Left ventricle myocardium superior (tissue), 1 donor: ENCODE measurements at places on chromosomes 12 and 14.

GRCh38 chr12:614411-614970, 48.8 kb downstream of the NINJ2 start:
- DNase-seq, result peak; percentile 56

GRCh38 chr14:76056128-76056527, 70.6 kb downstream of the IFT43 start:
- no peak for DNase-seq

DNA sequence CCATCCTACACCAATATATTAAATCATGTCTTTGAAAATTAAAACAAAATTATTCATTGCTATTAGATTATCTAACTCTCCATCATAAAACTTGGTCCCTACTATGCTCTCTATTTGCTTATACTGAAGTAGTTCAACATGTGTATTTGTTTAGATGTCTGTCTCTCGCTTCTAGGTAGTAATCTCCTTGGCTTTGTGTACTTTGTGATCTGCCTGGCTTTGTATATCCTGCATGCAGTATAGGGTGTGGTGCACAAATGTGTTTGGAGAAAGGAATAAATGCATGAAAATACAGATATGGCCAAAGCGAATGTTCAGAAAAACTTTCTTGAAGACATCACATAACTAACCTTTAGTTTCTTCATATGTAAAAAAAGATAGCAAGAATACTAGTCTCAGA, 246.6 kb upstream of the LRFN5 start:
- no peak for DNase-seq

DNA sequence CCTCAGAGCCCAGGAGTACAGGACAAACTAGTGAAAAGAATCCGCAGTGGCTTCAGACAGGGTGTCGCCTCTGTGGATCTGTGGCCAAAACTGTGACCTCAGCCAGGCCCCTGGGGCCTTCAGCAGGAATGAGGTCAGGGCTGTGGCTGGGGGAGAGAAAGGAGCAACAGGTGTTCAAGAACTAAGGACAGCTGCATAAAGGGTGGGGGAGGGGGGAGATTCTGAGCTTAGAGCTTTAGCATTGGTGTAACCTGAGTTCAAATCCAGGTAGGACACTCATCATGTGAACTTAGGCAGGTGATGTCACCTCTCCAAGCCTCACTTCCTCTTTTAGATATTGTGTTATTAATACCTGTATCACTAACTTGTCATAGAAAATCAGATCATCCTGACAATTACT, 40.9 kb upstream of the CORO1C start:
- peak; percentile 53 for DNase-seq

- no peak for DNase-seq
Observed at GRCh38 chr12:25041006-25041741, 92.3 kb upstream of the BCAT1 start.

GRCh38 chr12:78952552-78952929, 88.0 kb downstream of the SYT1 start:
- DNase-seq, result no peak

- no peak for DNase-seq
Observed at GRCh38 chr12:13167226-13167625, 29.3 kb upstream of the EMP1 start.

DNA sequence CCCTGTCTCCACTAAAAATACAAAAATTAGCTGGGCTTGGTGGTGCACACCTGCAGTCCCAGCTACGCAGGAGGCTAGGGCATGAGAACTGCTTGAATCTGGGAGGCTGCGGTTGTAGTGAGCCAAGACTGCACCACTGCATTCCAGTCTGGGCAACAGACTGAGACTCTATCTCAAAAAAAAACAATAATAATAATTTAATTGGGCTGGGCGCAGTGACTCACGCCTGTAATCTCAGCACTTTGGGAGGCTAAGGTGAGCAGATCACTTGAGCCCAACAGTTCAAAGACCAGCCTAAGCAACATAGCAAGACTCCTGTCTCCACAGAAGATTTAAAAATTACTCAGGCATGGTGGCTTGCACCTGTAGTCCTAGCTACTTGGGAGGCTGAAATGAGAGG, 26.7 kb downstream of the CBX5 start:
- no peak for DNase-seq

DNA sequence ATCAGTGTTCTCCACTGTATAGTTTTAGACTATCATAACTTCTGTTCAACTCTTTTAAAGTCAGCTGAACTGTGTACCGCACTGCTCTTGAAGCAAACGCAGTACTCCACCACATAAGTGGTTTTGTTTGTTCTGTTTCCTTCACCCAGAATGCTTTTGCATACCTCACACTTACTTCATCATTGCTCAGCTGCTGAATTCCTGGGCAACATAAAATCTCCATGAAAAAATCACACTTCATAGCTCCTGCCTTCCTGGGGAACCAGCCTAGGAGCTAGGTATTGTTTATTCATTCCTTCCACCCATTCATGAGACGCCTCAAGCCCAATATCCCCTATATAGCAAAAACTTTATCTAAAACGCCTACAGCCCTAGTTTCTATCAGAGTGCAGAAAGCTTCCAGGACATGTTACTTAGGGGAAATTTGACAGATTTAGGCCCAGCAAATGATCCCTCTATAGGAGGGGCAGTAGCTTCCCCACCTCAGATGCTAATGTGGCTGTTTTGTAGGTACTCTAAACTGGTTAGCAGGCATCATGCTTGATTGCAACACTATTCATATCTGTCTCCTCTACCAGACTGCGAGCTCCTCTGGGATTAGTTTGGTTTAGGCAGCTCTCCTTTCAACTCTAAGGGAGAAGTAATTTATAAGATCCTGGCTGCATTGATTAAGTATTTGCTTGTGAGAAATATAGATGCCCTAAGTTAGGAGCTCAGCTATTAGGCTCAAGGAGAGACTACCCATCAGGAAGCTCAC, 44.5 kb downstream of the LRRC9 start:
- no peak for DNase-seq

DNA sequence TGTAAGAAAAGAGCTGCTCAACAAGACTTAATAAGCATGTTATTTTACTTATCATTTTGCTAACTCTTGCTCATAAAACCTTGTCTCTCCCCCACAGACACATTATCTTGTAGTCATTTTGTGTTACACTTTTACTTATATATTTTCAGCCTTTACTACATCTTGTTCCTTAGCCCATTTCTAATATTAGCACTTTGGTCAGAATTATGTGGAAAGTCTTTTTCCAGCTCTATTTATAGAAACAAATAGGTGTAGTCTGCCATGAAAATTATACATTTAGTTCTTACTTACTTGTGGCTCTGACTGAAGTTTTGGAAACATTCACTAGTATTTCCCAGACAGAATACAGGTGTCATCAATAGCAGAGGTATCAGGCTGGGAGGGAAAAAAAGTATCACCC, 76.1 kb downstream of the TMEM116 start:
- DNase-seq, result no peak

- no peak for DNase-seq
Observed at GRCh38 chr12:123238961-123239360, 5.7 kb downstream of the MTRFR start.

- DNase-seq, result no peak
Observed at GRCh38 chr14:39090548-39091111, 12.4 kb downstream of the SEC23A start.

- no peak for DNase-seq
Observed at GRCh38 chr14:37232907-37233481, 35.3 kb downstream of the MIPOL1 start.

- no peak for DNase-seq
Observed at GRCh38 chr12:96321941-96322340, 78.3 kb downstream of the CDK17 start.
